Omental fat pad (tissue), 4 donors: ENCODE measurements at places on chromosomes 16 and 17. TPM values are rescaled to one million over a fixed set of nuclear protein-coding genes. Genes with fewer than 3 reads are reported as not detected.
A peak's percentile ranks its signal among the peaks of the same experiment; 100 is the strongest.

- DNase-seq = no peak
Measured at GRCh38 chr16:53504665-53505064, 1.7 kb upstream of the AKTIP start.

DNA sequence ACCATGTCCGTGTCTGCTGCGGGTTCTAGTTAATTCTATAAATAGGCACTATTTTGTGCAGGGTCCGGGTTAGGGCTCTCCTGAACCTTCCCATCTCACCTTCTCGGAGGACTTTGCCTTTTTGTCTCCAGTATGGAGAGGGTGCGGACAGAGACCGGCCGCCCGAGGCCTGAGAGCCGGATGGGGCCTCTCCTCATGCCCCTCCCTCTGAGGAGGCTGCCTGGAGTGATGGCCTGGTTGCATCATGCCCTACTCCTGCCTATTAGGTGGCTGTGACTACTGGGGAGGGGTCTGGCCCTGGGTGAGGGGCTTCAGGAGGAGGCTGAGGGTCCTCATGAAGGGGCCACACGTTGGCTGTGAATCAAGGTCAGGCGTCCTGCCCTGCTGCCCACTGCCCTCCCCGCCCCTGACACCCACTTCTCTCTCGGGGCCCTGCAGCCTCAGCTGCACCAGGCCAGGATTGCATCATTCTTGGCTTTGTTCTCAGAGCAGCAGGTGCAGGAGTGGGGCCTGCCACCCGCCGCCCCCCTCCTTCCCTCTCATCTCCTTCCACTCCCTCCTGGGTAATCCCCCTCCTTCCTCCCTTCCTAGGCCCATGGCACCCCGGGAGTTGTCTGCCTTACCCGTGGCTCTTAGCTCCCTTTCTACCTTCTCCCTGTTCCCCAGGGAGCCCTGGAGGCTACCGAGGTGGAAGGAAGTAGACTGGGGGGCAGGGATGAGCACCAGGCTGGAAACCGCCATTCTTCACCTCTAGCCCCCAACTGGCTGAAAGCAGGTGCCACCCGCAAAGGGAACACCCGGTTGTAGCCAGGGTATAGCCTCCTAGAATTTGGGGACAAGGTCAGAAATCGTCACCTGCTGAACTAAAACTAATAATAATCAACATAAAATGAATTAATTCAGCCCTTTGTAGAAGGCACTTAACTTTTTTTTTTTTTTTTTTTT, 12.7 kb upstream of the ARHGAP23 start:
- no peak for DNase-seq

GRCh38 chr17:18933102-18934058, 18.6 kb upstream of the SLC5A10 start:
- DNase-seq = no peak

The CPNE7 gene
- 1.1 TPM for total RNA-seq

GRCh38 chr16:9258423-9259051, 167.1 kb downstream of the HAPSTR1 start:
- DNase-seq = no peak

DNA sequence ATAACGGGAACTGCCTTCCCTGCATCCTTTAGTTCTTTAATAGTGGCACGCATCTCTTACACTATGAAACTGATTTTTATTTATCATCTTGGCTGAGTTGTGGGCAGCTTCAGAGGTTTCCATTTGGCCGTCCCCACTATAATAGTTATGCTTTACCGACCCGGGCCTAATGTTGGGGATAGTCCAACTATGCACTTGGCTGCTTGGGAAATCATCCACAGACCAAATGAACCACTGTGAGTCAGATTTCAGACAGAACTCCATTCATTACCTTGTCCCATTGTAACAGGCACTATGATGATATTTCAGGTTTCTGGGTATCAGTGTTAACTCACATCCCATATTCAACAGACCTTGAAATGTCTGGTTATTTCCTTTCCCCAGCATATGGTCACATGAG, 6.1 kb upstream of the SLFN5 start:
- DNase-seq = no peak

The C17orf100 gene
- total RNA-seq = 0.60 TPM

The KRTAP9-2 gene
- not detected for total RNA-seq

DNA sequence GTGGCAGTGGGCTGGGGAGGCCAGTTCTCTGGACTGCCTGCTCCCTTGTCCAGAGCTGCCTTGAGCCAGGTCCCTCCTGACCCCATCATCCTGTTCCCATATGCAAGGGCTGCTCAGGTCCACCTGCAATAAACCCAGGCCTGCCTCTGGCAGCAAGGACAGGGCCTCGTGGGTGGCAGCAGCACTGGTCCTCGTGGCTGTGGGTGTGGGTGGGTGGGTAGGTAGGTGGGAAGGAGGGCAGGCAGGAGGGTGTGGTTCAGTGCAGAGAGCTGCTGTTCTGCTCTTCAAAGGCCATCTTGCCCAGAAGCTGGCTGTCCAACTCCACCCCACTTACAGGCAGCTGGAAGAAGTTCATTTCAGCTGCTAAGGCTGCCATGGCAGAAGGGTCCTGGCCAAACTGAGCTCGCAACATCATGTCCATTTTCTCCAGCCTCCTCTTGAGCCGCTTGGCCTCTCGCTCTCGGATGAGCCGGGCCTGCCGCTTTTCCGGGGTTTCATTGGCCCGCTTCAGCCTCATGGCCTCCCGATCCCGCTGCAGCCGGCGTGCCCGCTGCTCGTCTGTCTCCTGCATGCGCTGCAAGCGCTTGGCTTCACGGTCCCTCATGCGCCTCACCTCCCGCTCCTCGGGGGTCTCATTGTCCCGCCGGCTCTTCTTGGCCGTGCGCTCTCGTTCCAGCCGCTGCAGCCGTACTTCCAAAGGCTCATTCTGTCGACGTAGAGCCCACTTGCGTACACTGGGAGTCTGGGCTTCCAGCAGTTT, 14.2 kb downstream of the ATXN1L start:
- no peak for DNase-seq

The ARSG gene
- 1.4 TPM for total RNA-seq

GRCh38 chr17:3004150-3004801, 59.1 kb downstream of the OR1D5 start:
- DNase-seq = peak; percentile 100

- DNase-seq = no peak
Measured at GRCh38 chr17:53483704-53484103, 339.0 kb upstream of the KIF2B start.

GRCh38 chr16:27224271-27224737, 21.0 kb downstream of the KDM8 start:
- DNase-seq = no peak

The XYLT1 gene
- total RNA-seq = 43.0 TPM

- no peak for DNase-seq
Measured at GRCh38 chr17:57861790-57862693, 12.2 kb upstream of the MRPS23 start.

DNA sequence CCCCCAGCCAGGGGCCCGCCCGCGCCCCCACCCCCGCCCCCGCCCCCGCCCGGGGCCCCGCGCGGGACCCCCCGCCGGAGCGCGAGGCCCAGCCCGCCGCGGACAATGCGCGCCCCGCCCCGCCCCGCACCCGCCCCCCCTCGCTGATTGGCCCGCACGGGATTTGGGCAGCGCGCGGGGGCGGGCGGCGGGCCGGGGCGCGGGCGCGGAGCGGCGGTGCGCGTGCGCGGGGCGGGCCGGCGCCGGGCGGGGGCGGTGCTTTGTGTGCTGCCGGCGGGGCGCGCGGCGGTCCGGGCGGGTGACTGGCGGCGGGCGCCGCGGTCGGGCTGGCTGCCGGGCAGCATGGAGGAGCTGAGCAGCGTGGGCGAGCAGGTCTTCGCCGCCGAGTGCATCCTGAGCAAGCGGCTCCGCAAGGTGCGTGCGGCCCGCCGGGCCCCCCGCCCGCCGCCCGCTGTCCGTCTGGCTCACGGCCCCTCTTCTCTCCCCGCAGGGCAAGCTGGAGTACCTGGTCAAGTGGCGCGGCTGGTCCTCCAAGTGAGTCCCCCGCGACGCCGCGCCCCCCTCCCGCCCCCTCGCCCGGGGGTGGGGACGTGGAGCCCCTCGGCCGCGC, at the start of gene CBX2:
Gene CBX2, plus strand, starts transcription at position 255 of the 610 bp plus-strand sequence. Its CDS starts 88 bp downstream, at position 343.
- no peak for DNase-seq
